Stimulated activated CD8-positive, alpha-beta memory T cell treated with anti-CD3 and anti-CD28 coated beads, Interleukin-7, amount 100 ng/mL, for 4 hours (primary cell): ENCODE measurements at places on chromosomes 3 and 15.

DNA sequence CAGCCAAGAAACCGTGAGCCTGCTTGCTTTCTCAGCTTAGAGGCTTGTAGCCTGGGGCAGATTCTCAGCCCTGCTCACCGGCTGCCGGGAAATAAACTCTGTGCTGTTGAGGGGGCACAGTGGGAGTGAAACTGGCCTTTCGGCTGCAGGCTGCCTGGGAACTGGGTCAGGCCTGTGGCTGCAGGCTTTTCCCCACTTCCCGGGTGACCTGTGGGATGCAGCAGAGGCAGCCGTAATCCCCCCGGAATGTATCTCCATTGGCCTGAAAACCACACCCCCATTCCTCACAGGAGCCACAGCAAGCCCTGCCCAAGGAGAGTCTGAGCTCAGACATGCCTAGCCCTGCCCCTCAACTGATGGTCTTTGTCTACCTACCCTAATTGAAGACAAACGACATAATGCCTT is 110.9 kb downstream of the STXBP5L start:
- DNase-seq: no peak

GRCh38 chr15:89642106-89642505 is 13.2 kb downstream of the KIF7 start:
- DNase-seq: no peak

- DNase-seq: no peak
Measured at GRCh38 chr3:135125171-135125801, 330.2 kb downstream of the EPHB1 start.

GRCh38 chr15:58247855-58248842 is 110.0 kb downstream of the AQP9 start:
- no peak for DNase-seq

DNA sequence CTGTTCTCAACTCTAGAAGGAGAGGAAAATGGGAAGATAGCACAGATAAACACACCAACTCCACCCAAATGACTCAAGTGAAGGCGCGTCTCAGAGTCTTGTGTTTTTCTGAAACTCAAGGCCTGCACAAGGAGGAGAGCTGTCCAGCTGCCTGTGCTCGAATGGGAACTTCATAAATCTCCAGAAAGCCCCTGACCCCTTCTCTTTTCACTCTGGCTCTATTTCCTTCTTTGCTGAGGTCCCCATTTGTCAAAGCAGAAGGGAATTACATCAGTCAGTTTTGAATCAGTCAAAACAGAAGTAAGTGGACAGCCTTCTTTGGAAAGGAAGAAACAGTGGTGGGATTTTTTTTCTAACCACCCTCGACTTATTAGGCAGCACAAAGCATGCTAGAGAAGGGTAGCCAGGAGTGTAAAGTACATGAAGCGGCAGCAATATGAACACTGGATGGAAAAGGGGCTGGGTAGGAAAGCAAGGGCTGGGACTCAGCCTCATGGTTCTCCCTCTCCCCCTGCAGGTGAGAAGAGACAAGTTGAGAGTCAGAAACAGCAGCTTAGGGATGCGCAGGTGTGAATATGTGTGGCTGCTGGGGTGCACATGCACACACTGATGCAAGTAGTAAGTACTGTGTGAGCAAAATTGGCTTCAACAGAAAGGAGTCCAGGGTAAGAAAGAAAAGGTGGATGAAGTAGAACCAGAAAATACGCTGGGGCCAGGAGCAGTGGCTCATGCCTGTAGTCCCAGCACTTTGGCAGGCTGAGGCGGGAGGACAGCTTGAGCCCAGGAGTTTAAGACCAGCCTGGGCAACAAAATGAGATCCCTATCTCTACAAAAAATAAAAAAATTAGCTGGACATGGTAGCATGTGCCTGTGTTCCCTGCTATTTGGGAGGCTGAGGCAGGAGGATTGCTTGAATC is 36.6 kb upstream of the MAGEF1 start:
- no peak for DNase-seq

- no peak for DNase-seq
Measured at GRCh38 chr3:188914552-188914951, 257.2 kb upstream of the TPRG1 start.

GRCh38 chr15:95019907-95020306 is 788.5 kb downstream of the MCTP2 start:
- no peak for DNase-seq

DNA sequence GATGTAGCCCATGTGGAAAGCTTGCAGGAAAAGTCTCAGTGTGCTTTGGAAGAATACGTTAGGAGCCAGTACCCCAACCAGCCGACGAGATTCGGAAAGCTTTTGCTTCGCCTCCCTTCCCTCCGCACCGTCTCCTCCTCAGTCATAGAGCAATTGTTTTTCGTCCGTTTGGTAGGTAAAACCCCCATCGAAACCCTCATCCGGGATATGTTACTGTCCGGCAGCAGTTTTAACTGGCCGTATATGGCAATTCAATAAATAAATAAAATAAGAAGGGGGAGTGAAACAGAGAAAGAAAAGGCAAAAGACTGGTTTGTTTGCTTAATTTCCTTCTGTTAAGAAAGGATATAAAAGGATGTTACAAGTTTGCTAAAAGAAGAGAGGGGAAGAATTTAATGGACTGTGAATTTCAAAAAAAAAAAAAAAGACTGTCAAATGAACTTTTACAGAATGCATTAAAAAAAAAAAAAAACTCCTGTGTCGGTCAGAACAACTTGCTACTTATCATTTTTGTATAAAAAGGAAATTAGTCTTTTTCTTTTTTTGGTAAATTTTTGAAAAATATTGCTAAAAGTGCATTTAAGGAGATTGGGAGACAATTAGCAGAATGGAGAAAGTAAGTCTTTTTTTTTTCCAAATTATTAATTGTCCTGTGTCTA is 7.0 kb downstream of the NR2F2 start:
- DNase-seq: no peak

DNA sequence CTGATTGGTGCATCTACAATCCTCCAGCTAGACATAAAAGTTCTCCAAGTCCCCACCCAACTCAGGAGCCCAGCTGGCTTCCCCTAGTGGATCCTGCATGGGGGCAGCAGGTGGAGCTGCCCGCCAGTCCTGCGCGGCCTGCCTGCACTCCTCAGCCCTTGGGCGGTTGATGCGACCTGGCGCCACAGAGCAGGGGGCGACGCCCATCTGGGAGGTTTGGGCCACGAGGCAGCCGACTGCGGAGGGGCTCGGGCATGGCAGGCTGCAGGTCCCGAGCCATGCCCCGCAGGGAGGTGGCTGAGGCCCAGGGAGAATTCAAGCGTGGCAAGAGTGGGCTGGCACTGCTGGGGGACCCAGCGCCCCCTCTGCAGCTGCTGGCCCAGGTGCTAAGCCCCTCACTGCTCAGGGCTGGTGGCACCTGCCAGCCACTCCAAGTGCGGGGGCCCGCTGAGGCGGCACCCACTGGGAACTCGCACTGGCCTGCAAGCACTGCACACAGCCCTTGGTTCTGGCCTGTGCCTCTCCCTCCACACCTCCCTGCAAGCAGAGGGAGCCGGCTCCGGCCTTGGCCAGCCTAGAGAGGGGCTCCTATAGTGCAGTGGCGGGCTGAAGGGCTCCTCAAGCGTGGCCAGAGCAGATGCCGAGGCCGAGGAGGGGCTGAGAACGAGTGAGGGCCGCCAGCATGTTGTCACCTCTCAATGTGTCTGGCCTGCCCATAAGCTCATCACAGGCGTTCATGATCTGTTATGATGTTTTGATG is 30.1 kb downstream of the COL6A6 start:
- no peak for DNase-seq

- DNase-seq: no peak
Measured at GRCh38 chr3:101964861-101965260, 115.5 kb downstream of the NFKBIZ start.

- no peak for DNase-seq
Measured at GRCh38 chr3:170092907-170093306, 55.1 kb downstream of the GPR160 start.

DNA sequence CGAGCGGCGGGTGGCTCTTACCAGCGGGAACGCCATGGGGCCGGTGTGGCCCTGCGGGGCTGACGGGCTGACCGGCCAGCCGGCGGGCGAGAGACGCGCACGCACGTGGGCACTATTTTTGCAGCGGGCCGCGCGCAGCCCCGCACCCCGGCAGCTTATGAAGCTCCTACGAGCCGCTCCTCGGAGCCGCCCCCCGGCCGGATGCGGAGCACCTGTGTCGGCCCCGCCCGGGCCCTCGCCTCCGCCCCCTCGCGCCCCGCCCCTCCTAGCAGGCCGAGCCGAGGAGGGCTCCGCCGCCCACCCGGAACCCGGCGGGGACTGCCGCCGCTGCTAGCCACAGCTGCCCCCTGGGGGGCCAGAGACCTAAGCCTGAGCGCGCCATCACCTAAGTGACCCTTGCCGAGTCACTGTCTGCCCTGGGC is 683 bp upstream of the CPEB1 start:
- DNase-seq: peak; percentile 71

- DNase-seq: no peak
Measured at GRCh38 chr3:12308517-12308916, 19.6 kb downstream of the PPARG start.

GRCh38 chr15:23038726-23039142 is 635 bp downstream of the TUBGCP5 start:
- no peak for DNase-seq

DNA sequence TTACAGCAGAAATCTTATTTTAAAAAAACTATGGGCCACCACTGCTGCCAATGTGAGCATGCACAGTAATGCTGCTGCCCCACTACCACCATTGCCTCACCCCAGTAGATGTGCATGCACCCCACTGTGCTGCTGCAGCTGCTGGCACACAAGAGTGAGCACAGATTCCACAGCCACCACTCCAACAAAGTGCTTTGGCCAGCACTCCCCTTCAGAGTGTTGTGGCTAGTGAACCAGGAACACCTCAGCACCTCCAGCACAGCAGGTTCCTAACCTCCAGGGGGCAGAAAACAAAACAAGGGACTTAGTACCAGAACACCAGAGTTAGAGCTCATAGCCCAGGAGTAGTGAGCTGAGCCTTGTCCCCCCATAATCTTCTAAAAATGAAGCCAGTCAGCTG is 629.6 kb downstream of the PYDC2 start:
- DNase-seq: no peak

GRCh38 chr3:31853580-31853979 is 127.5 kb downstream of the OSBPL10 start:
- no peak for DNase-seq

DNA sequence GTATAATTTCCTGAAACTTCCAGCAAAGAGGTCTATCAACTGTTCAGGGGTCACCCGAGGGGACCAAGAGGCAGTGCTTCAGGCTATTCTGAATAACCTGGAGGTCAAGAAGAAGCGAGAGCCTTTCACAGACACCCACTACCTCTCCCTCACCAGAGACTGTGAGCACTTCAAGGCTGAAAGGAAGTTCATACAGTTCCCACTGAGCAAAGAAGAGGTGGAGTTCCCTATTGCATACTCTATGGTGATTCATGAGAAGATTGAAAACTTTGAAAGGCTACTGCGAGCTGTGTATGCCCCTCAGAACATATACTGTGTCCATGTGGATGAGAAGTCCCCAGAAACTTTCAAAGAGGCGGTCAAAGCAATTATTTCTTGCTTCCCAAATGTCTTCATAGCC is 6.8 kb downstream of the GCNT3 start:
- DNase-seq: no peak

- DNase-seq: no peak
Measured at GRCh38 chr3:101876142-101876541, 26.8 kb downstream of the NFKBIZ start.

GRCh38 chr3:194083637-194084224 is 52.2 kb upstream of the HES1 start:
- DNase-seq: no peak

GRCh38 chr3:53303549-53303948 is 43.8 kb downstream of the DCP1A start:
- DNase-seq: no peak

GRCh38 chr3:148582126-148582525 is 115.6 kb upstream of the AGTR1 start:
- no peak for DNase-seq

GRCh38 chr3:124928333-124929202 is 6.0 kb downstream of the MUC13 start:
- peak; percentile 32 for DNase-seq

- no peak for DNase-seq
Measured at GRCh38 chr15:86691091-86691663, 611.5 kb downstream of the AGBL1 start.

DNA sequence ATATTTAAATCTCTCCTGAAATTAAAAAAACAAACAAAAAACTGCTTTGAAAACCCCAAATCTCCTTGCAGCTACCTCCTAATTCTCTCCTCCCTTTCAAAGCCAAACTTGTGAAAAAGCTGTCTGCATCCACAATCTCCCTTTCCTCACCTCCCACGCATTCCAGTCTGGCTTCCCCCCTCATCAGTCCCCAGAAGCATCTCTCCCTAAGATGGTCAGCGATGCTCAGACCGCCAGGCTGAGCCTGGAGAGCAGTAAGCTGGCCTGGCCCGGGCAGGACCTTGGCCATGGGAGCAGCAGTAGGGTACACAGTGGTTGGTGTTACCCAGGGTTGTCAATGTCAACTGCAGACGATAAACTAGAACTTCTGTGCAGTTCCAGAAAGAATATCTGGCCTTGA is 32.9 kb upstream of the BLM start:
- DNase-seq: no peak

GRCh38 chr3:30448450-30449289 is 157.7 kb upstream of the TGFBR2 start:
- no peak for DNase-seq

DNA sequence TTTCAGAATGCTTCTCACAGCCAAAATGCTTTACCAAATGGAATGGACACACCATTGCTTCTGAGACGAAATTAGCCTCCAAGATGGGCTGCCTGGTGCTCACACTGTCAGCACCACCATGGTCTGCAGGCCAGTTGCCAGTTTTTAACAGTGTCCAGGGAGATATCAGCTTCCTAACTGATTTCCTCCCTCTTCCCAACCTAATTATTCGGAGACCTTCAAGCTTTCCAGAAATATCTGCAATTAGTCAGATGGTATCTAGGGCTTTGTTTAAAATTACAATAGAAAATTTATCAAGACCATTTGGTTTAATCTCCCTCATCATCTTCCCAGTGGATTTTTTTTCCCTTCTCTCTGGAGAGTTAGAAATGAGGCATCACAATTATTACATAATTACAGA is 287.5 kb downstream of the ZPLD1 start:
- no peak for DNase-seq

- DNase-seq: no peak
Measured at GRCh38 chr3:189735913-189736312, 104.7 kb downstream of the TP63 start.

DNA sequence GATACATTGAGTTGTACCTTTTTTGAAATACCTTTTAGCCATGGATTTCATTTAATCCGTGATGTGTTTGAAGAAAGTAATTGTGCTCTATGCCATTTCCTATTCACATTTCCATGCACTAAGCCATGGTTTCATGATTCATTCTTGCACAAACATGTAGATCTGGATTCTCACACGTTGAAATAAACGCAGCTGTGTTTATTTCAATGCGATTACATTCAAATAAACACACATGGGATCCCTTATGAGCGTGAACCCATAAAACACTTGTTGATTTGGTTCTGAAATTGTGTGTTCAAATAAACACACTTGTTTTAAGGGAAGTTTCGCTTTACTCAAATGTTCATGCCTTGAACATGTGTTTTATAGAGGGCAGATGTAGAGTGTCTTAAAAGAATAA is 39.2 kb downstream of the BBX start:
- DNase-seq: no peak
